Mesothelial cell of epicardium (in vitro differentiated cells): ENCODE measurements at places on chromosomes 1 and 21. TPM values are rescaled to one million over a fixed set of nuclear protein-coding genes. Genes with fewer than 3 reads are reported as not detected.

GSTM1 gene
- total RNA-seq: 48.8 to 54.2 TPM (median 52.3 TPM) in 3 replicates

RHD gene
- total RNA-seq: not detected in 3 replicates

SERINC2 gene
- 45.4 to 49.1 TPM (median 47.1 TPM) in 3 replicates for total RNA-seq

FALEC gene
- 1.2 to 1.9 TPM (median 1.7 TPM) in 3 replicates for total RNA-seq

PCSK9 gene
- 1.4 to 1.6 TPM (median 1.6 TPM) in 3 replicates for total RNA-seq

TMPRSS2 gene
- total RNA-seq: 1.3 to 2.6 TPM (median 1.9 TPM) in 3 replicates

DENND2D gene
- 4.1 to 4.8 TPM (median 4.7 TPM) in 3 replicates for total RNA-seq

CRNN gene
- not detected in 3 replicates for total RNA-seq

KRTAP21-2 gene
- total RNA-seq: not detected in 3 replicates

ZNF683 gene
- not detected in 3 replicates for total RNA-seq

PRDM16 gene
- 1.2 to 2.1 TPM (median 1.4 TPM) in 3 replicates for total RNA-seq

ACOT11 gene
- total RNA-seq: 8.3 to 10.3 TPM (median 8.9 TPM) in 3 replicates

LCE2A gene
- total RNA-seq: not detected in 3 replicates

GUCA2B gene
- total RNA-seq: not detected in 3 replicates

UBE2U gene
- not detected in 3 replicates for total RNA-seq

HMGN1 gene
- 459 to 483 TPM (median 479 TPM) in 3 replicates for total RNA-seq

TMPRSS15 gene
- 0.80 to 1.9 TPM (median 1.4 TPM) in 3 replicates for total RNA-seq

VCAM1 gene
- 30.8 to 35.6 TPM (median 33.6 TPM) in 3 replicates for total RNA-seq

COL16A1 gene
- total RNA-seq: 365 to 389 TPM (median 380 TPM) in 3 replicates

KCNJ10 gene
- 0.14 to 0.27 TPM (median 0.22 TPM) in 3 replicates for total RNA-seq

HUNK gene
- total RNA-seq: 58.8 to 61.4 TPM (median 60.6 TPM) in 3 replicates

OR2L2 gene
- total RNA-seq: 0.22 to 0.31 TPM (median 0.23 TPM) in 3 replicates

CFHR1 gene
- total RNA-seq: 0.45 TPM in 1 of 3 replicates, not detected in the others

CD160 gene
- 0.23 TPM in 1 of 3 replicates, not detected in the others for total RNA-seq

KCNE2 gene
- total RNA-seq: 0.82 to 1.4 TPM (median 0.92 TPM) in 3 replicates

FAM151A gene
- total RNA-seq: not detected in 3 replicates

C1orf226 gene
- 3.9 to 5.1 TPM (median 4.3 TPM) in 3 replicates for total RNA-seq

PANK4 gene
- 43.1 to 50.8 TPM (median 45.4 TPM) in 3 replicates for total RNA-seq

OR2G6 gene
- 0.04 TPM in 1 of 3 replicates, not detected in the others for total RNA-seq

FNDC5 gene
- 162 to 165 TPM (median 164 TPM) in 3 replicates for total RNA-seq

PTCH2 gene
- total RNA-seq: 1.4 to 1.7 TPM (median 1.4 TPM) in 3 replicates

GBP6 gene
- total RNA-seq: 0.07 to 0.13 TPM (median 0.09 TPM) in 3 replicates

DMBX1 gene
- not detected in 3 replicates for total RNA-seq

POLR3C gene
- 32.5 to 34.2 TPM (median 33.5 TPM) in 3 replicates for total RNA-seq

GPR37L1 gene
- 0.07 to 0.11 TPM (median 0.09 TPM) in 3 replicates for total RNA-seq

LMOD1 gene
- total RNA-seq: 4.8 to 5.6 TPM (median 5.4 TPM) in 3 replicates

NMNAT2 gene
- total RNA-seq: 0.45 to 1.2 TPM (median 0.69 TPM) in 3 replicates

MTARC1 gene
- 10.8 to 12.1 TPM (median 11.9 TPM) in 3 replicates for total RNA-seq

TMEM35B gene
- total RNA-seq: 13.9 to 16.5 TPM (median 14.9 TPM) in 3 replicates

THEM5 gene
- not detected in 3 replicates for total RNA-seq

NPHS2 gene
- not detected in 3 replicates for total RNA-seq

FABP3 gene
- total RNA-seq: 4.5 to 6.7 TPM (median 4.6 TPM) in 3 replicates

VSIG8 gene
- not detected in 3 replicates for total RNA-seq

TBCE gene
- 29.5 to 35.5 TPM (median 32.0 TPM) in 3 replicates for total RNA-seq

TCEA3 gene
- 8.0 to 10.0 TPM (median 9.9 TPM) in 3 replicates for total RNA-seq

PGLYRP4 gene
- 0.11 TPM in 1 of 3 replicates, not detected in the others for total RNA-seq

DIP2A gene
- 54.6 to 57.2 TPM (median 56.9 TPM) in 3 replicates for total RNA-seq
